ENCODE measurements at places on chromosomes 1 and 21.

GRCh38 chr1:248804771-248805681 is 20.7 kb downstream of the SH3BP5L start:
- peak; percentile 32 for DNase-seq

GRCh38 chr1:28176492-28177470 is at the start of gene PTAFR:
Gene PTAFR, minus strand, starts transcription at chr1:28176690. Its CDS starts 25,669 bp downstream, at chr1:28151021.
- DNase-seq, result no peak

GRCh38 chr1:112866151-112866550 is 89.8 kb downstream of the SLC16A1 start:
- DNase-seq, result no peak

- DNase-seq, result peak; percentile 49
These were observed 94.1 kb downstream of the CLDN17 start for GRCh38 chr21:30072496-30072895.

GRCh38 chr1:26787381-26787705 is 407 bp upstream of the PIGV start:
- no peak for DNase-seq

DNA sequence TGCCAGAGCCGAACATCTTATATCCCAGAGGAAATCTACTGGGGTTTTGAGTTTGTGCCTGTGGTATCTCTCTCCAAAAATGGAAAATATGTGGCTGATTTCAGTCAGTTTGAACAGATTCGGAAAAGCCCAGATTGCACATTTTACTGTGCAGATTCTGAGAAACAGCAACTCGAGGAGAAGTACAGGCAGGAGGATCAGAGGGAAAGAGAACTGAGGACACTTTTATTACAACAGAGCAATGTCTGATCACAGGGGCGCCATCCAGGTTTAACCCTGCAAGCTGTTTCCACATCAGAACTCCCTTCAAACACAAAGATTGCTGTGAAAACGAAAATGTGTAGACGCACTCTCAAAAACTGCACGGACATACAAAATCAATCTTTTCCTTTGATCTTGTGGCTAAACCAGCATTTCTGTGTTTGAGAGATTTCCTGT is 43.4 kb downstream of the KCNJ15 start:
- DNase-seq, result no peak

DNA sequence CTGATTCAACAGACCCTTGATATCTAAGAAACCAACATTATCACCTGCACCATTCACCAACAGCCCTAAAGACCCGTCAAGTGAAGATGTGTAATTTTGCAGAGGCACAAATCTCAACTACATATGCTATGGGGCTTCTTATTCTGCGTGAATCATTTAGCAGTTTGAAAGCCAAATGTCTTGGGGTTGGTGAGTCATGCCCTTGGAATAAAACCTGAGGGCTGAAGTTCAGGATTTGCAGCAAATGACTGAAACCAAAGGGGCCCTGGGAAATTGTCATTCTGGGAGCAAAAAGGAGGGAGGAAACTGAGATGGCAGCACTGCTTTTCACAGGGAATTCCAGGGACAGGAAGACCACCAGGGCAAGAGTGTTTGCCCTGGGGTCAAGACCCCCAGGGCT is 79.2 kb upstream of the TNR start:
- DNase-seq, result no peak

- DNase-seq, result no peak
These were observed 42.8 kb upstream of the ARTN start for GRCh38 chr1:43890815-43891214.

- no peak for DNase-seq
These were observed 422.7 kb downstream of the SIPA1L2 start for GRCh38 chr1:232207073-232207866.
